Activated CD4-positive, alpha-beta T cell treated with anti-CD3 and anti-CD28 coated beads, Interleukin-2, amount 50 U/mL, for 48 hours (primary cell): ENCODE measurements at places on chromosomes 11 and 22.

DNA sequence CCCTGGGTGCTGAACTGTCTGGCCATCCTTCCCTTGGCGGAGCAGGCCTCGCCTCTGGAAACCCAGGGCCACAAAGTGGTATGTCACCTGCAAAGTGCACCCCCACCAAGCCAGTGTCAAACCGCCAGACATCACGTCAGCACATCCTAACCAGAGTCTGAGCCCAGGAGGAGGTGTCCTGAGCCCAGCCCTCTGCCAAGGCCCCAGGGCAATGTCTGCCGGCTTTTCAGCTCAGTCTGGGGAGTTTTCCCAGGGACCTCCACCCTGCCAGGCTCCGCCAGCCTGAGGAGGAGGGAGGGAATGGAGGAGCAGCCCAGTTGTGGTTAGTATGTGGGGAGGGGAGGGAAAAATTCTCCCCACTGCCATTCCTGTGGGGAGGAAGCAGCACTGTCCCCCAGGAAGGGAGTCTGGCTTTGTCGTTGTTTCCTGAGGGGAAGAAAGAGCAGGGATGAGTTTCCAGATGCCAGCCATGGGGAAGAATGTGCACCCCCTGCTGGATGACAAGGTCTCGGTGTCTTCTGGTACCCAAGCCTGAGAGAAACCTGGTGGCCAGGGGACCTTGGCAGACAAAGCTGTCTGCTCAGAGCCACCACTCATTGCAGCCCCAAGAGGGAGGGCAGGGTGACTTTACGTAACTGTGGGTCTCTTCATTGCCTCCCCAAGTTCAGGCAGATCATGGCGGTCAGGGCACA, 81.4 kb upstream of the CD82 start:
- no peak for DNase-seq

- DNase-seq: no peak
Measured at GRCh38 chr11:56027354-56027753, at the start of gene OR5AS1. TSS of gene OR5AS1 (plus strand) at chr11:56027654. CDS start at chr11:56030419, 2,765 bp downstream.

DNA sequence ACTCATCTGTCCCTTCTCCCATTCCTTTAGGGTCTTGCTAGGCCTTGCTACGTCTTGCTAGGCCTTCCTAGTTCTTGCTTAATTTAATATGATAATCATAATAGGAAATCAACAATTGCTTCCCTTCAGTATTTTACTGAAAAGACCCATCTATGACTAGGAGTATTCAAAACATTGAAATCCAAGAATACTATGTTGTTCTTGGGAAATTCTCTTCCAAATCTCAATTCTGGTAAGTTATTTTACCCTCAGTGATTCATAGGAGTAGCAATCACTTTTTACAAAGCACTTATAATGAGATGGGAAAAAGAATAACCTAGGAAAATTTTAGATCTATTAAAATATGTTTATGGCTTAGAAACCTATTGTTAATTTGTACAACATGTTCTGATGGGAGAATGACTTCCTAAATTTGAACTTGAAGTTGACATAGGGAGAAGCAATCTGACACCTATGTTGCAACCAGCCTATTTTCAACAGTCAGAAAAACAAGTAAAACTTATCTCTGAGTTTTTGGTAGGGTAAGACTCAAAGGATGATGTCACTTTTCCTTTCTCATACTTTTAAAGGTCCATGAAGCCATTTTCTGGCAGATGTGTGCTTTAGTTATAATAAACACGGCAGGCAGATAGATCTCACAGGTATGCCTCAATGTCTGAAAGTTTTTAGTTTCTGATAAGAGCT, 29.5 kb upstream of the HIPK3 start:
- DNase-seq: no peak

DNA sequence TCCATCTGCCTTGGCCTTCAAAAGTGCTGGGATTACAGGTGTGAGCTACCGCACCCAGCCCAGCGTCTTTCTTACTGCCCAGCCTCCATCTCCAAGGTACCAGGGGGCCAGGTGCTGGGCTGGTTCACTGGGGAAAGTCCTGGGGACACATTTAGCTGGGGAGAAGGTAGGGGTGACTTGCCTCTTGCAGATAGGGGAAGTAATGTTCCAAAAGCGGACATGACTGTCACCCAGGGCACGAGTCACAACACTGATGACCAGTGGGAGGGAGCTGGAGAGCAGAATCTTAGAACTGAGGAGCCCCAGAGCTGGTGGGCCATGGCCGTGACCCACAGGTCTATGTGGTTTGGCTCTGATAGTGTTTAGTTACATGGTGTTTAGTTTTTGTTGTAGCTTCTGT, 2.4 kb upstream of the SLC15A3 start:
- DNase-seq: no peak

- DNase-seq: no peak
Measured at GRCh38 chr22:36734171-36735058, 30.9 kb upstream of the CACNG2 start.

DNA sequence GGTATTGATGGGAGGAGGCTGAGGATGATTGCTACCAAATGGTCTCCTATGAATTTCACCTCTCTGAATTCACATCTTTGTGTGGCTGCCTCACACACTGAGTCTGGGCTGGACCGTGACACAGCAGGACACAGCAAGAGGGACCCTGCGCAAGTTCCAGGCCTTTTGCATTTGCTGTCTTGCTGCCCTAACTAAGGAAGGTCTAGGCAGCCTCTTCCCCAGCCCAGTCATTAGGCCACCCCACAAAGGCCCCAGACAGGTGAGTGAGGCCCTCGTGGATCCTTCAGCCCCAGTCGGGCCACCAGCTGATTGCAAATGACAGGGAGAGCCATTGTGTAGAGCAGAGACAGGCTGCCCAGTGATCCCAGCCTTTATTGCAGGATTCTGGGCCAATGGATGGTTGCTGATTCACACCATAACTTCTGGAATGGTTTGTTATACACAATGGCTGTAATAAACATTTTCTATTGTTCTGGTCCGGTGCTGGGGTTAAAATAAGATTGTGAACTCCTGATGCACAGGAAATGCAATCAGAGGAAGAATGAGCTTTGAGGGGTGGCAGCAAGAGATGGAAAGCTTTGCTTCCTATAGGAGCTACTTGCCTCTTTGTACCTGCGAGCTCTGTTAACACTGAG, 28.5 kb upstream of the CSNK2A3 start:
- DNase-seq: no peak

- DNase-seq: no peak
Measured at GRCh38 chr11:109236696-109237095, 185.3 kb upstream of the C11orf87 start.

GRCh38 chr11:30568931-30569330, 17.2 kb downstream of the MPPED2 start:
- DNase-seq: no peak

DNA sequence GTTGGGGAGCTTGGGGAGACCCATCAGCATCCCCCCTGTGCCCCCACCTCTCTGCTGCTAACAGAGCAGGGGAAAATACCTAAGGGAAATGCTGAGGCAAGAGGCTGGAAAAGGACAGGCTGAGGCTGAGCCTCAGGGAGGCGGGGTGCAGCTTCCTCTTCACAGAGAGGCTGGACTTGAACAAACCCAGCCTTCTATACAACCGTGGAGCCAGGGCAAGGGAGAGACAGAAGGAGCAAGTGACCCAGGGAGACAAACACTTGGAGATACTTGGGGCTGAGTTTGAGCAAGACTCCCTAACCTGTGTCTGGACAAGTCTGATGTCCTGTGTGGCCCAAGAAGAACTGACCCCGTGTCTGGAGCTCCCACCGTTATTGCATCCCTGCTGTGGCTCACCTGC, at the start of gene SLCO2B1:
Gene SLCO2B1, plus strand, starts transcription at position 229 of the 400 bp plus-strand sequence. CDS start 275 bp downstream, outside the sequence.
- no peak for DNase-seq

GRCh38 chr11:21421711-21422329, 752.4 kb downstream of the NELL1 start:
- DNase-seq: no peak

GRCh38 chr11:57460758-57461749, 726 bp downstream of the RTN4RL2 start:
- no peak for DNase-seq

- no peak for DNase-seq
Measured at GRCh38 chr11:71948314-71949027, 19.6 kb downstream of the RNF121 start.

DNA sequence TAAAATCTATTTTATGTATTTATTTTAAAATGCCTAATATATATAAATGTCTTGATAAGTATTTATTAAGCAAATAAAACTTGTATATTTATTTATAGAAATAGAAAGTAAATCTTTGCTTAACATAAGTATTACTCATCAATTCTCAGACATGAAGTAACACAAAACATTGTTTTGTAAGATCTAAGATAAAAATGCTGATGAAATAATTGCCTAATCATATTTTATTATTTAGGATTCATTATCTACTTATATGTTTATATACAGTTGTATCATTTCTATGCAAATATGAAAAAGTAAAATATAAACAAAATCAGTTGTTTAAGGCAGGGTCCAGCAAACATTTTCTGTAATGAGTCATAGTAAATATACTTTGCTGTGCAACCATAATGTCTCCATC, 507.8 kb upstream of the CNTN5 start:
- no peak for DNase-seq

DNA sequence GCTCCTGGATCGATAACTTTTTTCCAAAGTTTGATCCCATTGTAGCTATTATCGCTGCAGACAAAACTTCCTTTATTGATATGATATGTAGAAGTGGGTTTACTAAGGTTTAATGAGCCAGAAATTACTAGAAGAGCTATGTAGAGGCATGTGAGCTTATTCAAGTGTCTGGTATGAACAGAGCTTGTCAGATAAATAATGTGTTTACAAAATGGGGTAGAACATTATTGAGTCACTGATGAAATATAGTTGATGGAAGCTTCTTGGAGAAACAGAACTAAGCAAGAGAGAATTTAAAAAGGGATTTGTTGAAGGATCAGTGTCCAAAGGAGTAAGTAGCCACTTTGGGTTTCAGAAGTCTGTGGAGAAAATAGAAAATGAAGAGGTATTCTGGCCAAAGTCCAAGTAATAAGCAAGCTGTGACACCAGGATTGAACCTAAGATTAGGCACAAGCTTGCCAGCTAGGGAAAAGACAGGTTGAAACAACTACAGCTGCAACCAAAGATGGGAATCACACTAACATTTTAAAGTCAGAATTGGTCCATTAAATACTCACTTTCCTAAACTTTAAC, 104.3 kb downstream of the MAML2 start:
- DNase-seq: no peak

DNA sequence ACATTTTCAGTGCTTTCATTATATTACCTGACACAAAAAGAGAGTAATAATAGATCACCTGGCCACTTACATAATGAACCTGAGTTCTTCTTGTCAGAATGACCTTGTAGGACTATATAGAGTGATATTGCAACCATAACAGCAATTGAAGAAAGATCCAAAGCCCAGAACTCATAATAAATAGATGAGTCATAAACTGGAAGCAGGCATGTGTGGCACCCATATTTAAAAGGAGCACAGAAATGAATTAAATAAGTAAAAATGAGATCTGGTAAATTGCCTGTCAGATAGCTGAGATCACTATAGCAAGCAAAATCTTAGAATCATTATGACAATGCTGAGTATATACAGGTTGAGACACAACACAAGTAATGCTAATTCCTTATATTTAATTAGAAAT, 331.8 kb downstream of the AASDHPPT start:
- no peak for DNase-seq

DNA sequence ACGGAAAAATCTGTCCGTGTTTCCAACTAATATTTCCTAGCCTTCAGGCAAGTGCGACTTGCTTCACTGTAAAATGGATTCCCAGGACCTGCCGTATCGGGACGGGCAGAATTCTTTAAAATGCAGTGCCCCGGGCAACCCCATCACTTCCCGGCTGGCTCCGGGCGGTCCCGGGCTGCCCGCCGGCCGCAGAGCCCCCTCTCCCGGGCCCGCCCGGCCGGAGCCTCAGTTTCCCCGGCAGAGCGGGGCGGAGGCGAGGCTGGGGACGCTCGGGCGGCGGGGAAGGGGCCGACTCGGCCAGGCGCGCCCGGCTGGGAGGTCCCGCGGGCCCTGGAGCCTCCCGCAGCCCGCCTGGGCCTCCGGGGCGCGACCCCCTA, 84.2 kb upstream of the WNT7B start:
- DNase-seq: no peak

GRCh38 chr22:22770280-22770871, 117.2 kb upstream of the IGLL5 start:
- DNase-seq: peak; percentile 67

DNA sequence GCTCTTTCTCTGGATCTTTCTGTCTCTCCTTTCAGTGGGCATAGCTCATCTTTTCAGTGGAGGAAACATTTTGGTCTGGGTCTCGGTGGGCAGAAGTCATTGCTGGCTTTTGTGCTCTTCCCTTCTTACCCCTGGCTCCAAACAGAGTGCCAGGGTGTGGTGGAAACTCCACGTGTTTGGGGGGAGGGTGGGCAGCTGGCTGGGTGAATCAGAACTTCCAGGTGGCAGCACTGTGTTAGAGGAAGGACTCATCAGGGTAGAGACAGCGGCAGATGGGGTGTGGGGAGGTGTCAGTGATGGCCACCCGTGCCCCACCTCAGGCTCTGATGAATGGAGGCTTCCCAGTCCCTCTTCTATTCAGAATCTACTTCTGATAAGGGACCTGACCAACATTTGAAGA, 114.0 kb downstream of the GRIK4 start:
- DNase-seq: no peak

- no peak for DNase-seq
Measured at GRCh38 chr22:35961480-35962295, 66.9 kb downstream of the RBFOX2 start.

GRCh38 chr22:37383341-37383740, 43.9 kb downstream of the ELFN2 start:
- DNase-seq: no peak

DNA sequence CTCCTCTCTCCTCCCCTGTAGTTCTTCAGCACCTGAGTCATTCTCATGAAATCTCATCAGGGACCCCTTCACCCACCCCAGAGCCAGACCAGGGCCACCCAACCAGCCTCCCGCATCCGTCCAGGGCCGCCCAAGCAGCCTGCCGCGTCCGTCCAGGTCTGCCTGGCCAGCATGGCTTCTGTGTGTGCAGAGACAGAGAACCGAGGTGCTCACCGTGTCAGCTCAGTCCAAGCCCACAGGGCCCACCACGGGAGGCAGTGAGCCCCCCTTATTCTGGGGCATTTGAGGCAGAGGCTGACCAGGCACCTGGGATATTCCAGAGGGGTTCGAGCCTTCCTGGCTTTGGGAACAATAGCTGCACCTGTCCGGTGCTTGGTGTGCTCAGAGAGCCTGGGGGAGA, 1117.3 kb downstream of the BRD1 start:
- DNase-seq: no peak

GRCh38 chr11:67648796-67649613, 1.5 kb downstream of the ACY3 start:
- DNase-seq: no peak

DNA sequence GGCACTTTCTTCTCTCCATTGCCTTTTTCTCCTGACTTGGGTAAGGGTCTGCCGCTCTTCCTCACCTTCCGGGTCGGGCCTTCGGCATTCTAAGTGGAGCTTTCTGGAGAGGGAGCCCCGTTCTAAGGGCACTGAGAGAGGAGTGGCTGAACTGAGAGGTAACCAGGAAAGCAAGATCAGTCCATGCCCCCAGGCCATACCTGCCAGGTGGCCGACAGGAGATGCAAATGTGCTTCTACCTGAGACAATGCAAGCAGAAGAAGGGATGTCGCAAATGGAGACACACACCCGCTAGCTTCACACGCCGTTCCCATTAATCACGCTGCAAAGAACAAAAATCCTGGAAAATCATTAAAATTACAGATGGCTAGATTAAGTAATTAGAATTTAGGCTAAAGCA, 156.4 kb upstream of the TBCEL start:
- no peak for DNase-seq

- no peak for DNase-seq
Measured at GRCh38 chr11:93552874-93553273, 9.7 kb upstream of the SMCO4 start.

- DNase-seq: no peak
Measured at GRCh38 chr11:37747121-37747520, 1149.1 kb upstream of the RAG2 start.
